SHP77 (cell line): ENCODE measurements at places on chromosomes 1 and 21.

- DNase-seq = peak; percentile 69
Measured at GRCh38 chr1:165928075-165928731, 100.8 kb downstream of the UCK2 start.

- DNase-seq = no peak
Measured at GRCh38 chr1:208036918-208037766, 126.2 kb upstream of the CD34 start.

GRCh38 chr1:230274254-230274653, 151.9 kb downstream of the PGBD5 start:
- no peak for DNase-seq

GRCh38 chr1:197356723-197357533, 88.9 kb downstream of the CRB1 start:
- DNase-seq = peak; percentile 59

DNA sequence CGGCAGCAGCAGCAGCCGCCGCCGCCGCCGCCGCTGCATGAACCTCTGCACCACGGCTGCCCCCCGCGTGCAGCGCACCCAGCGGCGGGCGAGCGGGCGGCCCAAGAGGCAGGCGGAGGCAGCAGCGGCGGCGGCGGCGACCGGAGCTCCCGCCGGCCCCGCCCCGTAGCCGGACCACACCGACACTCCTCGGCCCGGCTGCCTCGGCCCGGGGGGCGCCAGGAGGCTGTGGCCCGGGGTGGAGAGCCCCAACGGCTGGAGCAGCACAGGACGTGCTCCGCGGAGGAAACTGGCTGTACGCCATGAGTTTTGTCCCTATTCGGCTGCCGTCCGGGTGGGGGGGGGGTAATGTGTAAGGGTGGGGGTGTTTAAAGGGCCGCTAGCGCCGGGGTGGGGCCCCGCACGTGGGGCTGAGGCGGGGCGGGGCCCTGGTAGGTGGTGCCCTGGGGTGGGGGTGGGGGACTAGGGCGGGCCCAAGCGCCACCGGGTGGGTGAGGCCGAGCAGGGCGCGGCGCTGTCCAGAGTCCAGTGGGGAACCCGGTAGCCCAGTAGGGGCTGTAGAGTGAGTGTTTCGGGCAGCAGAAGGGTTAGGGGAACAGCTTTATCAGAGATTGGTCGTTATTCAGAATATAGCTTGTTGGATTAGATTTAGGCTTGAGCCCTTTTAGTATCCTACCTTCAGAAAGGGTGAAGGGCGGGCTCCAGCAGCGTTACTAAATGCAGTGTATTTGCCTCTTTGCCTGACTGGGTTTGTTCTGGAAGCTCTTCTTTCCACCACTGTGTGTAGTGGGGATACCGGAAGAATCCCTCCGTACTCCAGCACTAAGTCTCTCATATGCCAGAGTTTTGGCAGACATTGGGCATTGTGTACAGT, at the start of gene FAM78B:
FAM78B (minus strand) TSS at position 304 of the 874 bp plus-strand sequence. CDS start 753 bp downstream, outside the sequence.
- peak; percentile 75 for DNase-seq

DNA sequence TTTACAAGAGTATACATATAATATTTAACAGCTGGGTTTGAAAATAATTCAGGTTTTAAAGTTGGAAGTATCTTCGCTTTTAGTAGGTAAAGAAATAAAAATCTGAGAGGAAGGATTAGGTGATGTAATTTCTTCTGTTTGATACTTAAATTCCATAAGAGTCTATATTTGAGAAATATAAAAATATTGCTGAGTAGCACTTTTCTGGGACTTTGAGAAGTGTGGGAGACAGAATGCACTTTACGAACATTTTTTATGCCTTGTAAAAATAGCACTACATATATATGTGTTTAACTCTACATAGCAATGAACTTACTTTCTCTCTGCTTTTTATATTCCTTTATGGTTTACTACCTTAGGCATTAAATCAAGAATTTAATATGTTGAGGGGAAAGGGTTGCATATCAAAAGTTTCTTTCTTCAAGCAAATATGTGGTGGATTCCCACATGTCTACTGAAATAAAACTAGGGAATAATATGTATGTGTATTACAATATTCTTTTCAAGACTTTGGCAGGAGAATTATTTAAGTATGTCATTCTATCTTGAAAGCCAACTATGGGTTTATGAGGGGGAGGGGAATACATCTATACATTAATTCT, 266.7 kb upstream of the ADAMTS5 start:
- no peak for DNase-seq

GRCh38 chr1:32702599-32703478, at the start of gene SYNC:
SYNC (minus strand) TSS chr1:32702770; CDS start chr1:32702660, 110 bp downstream.
- no peak for DNase-seq
